SJCRH30 (cell line): ENCODE measurements at places on chromosomes 2 and 18.
A peak's percentile ranks its signal among the peaks of the same experiment; 100 is the strongest.

GRCh38 chr2:32715391-32715841, 87.6 kb downstream of the TTC27 start:
- DNase-seq, result no peak

DNA sequence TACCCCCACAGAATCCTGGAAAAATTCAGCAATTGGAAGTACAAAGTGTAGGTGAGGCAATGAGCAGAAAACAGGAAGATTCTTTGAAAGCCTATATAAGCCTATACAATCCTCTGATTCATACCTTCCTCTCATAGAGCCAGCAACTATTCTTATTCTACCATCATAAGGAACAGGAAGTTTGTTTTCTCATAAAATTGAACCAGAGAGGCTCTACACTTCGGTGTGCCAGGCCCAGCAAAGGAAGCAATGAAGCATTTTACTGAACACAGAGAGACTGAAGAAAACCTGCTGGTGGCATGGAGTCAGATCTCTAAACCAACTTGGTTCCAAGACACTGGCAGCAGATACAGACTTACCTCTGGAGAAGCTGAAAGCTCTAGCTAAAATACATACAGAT, 18.7 kb downstream of the CASP8 start:
- DNase-seq, result no peak

DNA sequence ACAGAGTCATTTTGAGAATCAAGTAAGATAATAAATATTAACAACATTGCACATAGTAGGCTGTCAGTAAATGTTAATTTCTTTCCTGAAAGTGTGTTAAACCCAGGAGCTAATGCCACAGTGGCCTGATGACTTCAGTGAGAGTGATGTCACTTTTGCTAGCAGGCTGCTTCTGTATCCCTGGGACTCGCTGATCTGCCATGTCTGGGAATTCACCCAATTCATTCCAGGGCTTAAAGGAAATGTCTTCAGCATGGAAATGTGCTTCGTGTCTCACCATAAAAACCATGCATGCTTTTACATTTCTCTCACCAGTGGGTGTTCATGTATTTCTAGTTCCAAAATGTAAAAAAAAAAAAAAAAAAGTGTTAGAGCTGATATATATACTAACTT, 56.8 kb upstream of the MAPRE3 start:
- DNase-seq, result no peak

- no peak for DNase-seq
These were observed 1.7 kb downstream of the AMER3 start for GRCh38 chr2:130756874-130757668.

DNA sequence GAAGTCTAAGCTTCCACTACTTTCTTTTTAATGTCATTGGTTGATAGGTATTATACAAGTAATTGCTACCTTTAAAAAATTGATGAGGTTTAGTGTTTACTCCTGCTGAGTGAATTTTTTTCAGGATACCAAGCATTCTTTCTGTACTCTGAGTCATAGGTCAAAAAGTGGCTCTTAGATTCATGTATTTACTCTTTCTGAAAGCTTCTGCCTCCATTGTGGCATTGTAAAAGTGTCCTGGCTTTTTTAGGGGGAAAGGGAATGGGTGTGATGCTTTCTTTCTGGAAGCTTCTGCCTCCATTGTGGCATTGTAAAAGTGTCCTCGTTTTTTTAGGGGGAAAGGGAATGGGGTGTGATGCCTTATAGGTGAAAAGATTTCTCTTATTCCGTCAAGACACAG, 286.5 kb downstream of the LPIN1 start:
- no peak for DNase-seq

- no peak for DNase-seq
These were observed 284.6 kb upstream of the KLHL29 start for GRCh38 chr2:23100406-23100805.

- DNase-seq, result no peak
These were observed 17.4 kb downstream of the SCN2A start for GRCh38 chr2:165256618-165257017.

GRCh38 chr18:48938827-48939204, 11.9 kb downstream of the SMAD7 start:
- DNase-seq, result no peak

DNA sequence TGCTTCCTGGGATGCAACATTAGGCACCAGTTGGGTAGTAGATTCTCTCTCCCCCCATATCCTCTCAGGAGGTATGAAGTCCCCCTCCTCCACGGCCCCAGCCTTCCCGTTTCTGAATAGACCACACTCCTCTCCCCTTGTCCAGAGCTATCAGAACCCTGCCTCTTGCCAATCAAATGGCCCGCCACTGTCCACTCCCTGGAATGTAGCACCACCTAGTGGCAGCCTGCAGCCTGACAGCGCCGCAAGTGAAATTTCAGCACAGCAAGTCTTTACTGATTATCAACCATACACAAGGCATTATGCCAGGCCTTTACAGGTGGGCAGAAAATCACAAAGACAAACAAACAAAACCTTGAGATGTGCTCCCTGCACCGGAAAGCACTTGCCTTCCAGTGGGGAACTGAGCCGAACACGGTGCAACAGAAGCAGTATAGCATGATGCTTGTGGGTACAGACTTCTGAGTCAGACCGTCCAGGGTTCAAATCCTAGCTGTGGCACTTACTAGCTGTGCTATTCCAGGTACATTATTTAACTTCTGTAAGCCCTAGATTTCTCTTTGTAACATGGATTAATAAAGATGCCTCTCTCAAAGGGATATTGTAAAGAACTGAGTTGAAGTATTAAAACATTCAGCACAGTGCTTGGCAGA, 174.0 kb downstream of the SMAD2 start:
- DNase-seq, result peak; percentile 49

DNA sequence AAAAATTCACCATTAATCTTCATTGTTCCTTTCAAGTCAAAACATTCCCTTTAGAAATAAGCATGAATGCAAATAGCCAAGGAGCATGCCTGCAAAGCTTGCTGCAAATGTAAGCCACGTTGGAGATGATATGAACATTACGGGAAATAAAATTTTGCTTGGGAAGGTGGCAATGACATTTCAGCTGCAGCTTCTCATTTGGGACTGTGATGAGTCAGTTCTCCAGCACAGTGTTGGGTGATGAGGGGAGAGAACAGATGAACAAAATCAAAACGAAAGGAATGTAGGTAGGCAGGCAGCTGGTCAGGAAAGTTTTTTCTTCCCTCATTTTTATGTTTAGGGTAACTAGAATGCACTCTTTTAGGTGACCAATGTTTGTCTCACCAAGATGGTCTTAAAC, 65.3 kb upstream of the CHRNA1 start:
- DNase-seq, result no peak

GRCh38 chr2:216989340-216990129, 129.7 kb upstream of the TNP1 start:
- no peak for DNase-seq

- DNase-seq, result no peak
These were observed 212.6 kb downstream of the EN1 start for GRCh38 chr2:118634876-118635275.

DNA sequence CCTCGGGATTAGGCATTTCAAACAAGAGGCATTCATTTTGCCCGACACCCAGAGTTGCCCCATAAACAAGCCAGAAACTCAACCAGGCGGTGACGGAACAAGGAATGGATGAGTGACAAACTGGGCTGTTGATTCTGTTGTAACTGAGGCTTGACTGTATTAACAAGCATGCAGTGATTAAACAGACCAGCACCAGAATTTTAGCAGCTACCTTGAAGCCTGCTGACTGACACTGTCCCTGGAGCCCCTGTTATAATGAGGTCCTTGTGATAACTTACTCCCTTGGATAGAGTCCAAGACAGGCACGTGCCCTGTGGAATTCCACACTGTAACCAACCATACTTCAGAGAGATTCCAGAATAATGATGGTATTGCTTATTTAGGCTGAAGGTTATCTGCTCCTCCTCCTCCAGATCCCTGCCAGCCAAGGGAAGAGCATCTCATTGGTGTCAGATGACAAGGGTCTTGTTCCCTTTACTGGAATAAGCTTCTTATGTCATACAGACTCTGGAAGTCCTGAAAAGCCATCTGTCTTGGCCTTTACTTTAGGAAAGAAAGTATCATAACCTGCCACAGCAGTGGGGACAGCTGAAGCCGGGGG, 97.1 kb upstream of the RMDN2 start:
- peak; percentile 99 for DNase-seq

- no peak for DNase-seq
These were observed 19.1 kb downstream of the PHOSPHO2 start for GRCh38 chr2:169713331-169713730.

DNA sequence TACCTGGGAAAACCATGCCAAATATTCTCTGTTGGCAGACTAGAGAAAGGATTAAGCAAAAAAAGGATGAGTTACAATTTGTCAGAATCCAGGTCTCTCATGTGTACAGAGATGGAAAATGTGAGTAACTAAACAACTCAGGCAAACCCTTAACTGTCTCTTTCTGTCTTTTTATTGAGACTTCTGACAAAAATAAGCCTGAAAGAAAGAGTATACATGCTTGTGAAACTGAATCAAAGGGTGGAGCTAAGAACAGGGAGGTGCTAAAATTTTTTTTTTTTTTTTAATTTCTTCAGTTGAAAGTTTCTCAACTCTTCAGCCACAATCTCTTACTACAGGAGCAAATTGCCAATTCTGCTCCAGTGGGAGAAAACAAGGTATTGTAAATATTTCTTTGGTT, at the start of gene SERPINB10:
Gene SERPINB10 (plus strand): TSS at position 295 of the 400 bp plus-strand sequence. CDS start 7,553 bp downstream, outside the sequence.
- no peak for DNase-seq

DNA sequence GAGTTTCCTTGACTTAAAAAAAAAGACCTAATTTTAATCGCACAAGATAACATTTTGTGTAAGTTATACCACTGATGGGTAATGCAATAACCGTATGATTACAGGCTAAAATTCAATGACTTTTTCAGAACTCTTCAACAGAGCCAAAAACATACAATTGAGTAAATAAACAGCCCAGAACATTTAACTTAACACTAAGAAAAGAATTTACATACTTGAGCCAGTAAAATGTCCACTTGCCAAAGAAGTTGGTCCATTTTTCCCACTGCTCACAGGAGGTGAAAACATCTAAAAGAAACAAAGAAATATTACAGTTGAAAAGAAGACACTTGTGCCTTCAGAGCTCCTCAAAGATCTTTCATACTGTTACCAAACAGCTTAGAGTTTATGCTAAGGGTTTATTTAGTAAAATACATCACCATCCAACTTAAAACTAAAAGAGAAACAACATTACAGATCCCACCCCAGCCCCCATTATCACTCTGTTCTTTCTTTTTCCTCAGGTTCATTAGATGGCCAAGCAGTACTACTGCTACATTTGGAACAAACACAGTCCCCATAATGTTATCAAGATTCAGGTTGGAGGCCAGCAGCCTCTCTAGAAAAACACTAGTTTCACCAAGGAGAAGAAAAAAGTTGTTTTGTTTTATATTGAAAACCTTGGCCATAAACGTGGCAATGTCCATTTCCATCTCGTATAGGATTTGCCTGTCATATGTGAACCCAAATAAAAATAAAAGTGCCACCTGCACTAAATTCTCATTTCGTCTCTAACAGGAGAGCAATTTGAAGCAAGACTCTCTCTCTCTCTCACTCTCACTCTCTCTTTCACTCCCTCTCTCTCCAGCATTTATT, 2.7 kb downstream of the TCF4 start:
- no peak for DNase-seq

GRCh38 chr2:239131521-239131920, 269.3 kb downstream of the HDAC4 start:
- no peak for DNase-seq

- no peak for DNase-seq
These were observed 1955.0 kb upstream of the LRRTM1 start for GRCh38 chr2:82259551-82259950.

- no peak for DNase-seq
These were observed 3.3 kb downstream of the TAF1B start for GRCh38 chr2:9846554-9846953.

GRCh38 chr2:68018727-68019126, 44.1 kb downstream of the C1D start:
- DNase-seq, result no peak

- no peak for DNase-seq
These were observed 186.5 kb downstream of the LNPK start for GRCh38 chr2:175815537-175815936.

DNA sequence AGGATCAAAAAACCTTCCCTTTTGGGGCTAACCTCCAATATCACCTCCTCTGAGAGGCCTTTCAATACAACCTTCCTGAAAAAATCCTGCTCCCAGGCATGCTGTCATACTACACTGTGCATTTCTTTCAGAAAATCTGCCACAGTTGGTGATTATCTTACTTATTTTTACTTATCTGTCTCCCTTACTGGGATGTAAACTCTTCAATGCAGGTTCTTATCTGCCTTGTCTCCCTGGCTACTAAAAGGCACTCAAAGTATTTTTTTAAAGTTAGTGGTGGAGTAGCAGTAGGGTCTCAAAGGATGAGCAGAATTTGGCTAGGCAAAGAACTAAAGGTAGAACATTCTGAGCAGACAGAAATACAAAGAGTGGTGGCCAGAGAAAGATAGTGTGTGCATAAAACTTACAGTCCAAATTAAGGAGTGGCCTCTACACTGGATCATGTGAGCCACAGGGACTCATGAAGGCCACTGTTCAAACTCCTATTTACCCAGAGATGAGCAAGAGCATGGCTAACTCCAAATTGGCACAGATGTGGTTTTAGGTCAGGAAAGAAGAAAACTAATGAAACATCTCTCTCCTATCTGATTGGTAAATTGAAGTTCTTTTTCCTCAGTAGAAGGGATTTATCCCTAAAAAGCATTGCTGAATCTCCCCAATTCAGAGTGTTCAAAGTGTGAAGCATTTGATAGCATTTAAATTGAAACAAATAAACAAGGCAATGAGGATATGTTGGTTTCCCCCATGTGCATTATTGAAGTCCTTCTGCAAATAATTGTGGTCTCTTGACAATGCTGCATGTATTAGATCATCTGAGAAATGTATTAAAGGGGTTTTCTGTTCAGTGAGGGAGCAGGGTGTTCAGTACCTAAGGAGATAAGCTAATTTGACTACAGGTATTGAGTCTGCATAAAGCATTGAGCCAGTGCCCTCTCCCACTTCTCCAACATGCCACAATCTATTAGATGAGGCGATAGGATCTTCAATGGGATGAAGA, 285.5 kb downstream of the MREG start:
- DNase-seq, result no peak

DNA sequence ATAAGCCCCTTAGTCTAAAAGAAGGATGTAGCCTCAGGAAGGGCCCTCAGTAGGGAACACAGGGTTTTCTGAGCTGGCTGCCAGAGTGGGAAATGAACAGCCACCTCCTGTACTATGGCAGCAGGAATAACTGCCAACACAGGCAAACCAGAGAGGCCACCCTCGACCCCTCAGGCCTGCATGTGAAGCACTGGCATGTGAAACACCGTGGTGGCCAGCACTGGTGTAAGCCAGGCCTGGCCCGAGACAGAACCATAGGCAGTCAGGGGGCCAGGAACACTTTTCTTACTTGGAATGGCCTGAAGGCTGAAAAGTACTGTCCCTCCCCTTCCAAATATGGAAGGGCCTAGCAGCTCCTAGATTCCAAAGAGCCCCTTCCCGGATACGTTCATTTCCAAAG, 28.2 kb downstream of the SFXN5 start:
- no peak for DNase-seq
